Stimulated activated naive CD8-positive, alpha-beta T cell treated with anti-CD3 and anti-CD28 coated beads, Interleukin-15, amount 100 ng/mL, for 72 hours (primary cell): ENCODE measurements at places on chromosomes 4 and X.

- no peak for DNase-seq
Measured at GRCh38 chr4:8575457-8575856, 4.7 kb upstream of the GPR78 start.

DNA sequence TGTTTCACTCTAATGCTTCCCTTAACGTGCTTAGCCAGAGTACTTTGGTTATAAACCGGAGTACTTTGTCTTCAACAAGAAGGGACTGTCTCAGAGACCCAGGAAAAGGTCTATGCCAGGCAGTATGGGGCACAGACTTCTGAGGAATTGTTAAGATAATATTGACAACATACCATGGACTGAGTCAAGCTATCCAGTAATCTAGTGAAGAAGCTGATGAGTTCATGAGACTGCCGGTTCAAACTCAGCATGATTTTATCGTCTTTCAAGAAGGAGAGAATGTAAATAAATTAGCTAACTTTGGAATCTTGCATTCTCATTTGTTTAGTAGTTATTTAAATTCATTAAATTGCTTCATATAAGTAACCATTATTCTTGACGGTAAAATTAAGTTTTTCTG lies 546.1 kb downstream of the PPP4R3C start:
- DNase-seq: no peak

- no peak for DNase-seq
Measured at GRCh38 chr4:70954032-70954431, 39.4 kb upstream of the DCK start.

GRCh38 chr4:17556498-17556897 lies 20.5 kb upstream of the LAP3 start:
- DNase-seq: no peak

DNA sequence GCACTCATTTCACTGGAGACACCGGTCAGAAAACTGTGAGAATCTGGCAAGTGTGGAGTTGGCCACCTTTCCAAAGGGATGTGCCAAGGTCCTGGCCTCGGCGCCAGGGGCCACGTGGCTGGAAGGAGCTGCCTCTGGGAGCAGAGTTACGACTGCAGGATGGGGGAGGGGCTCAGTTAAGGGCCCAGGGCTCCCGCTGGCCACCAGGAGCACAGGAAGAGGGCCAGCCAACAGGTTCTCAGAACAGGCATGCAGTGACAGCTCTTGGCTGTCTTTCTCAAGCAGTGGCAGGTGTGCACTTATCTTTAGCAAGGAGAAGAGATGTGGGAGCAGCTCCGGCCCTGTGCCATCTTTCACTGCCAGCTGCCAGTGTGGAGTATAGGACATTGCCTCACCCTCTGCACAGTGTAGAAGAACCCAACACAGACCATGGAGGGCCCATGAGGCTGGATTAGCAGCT lies 115.9 kb upstream of the RBPJ start:
- DNase-seq: no peak

GRCh38 chrX:18707426-18708049 lies at the start of gene PPEF1:
Gene PPEF1 (plus strand): TSS chrX:18707645. CDS start chrX:18707781, 136 bp downstream.
- DNase-seq: no peak

- DNase-seq: no peak
Measured at GRCh38 chrX:72060196-72060920, 71.4 kb downstream of the RTL5 start.

DNA sequence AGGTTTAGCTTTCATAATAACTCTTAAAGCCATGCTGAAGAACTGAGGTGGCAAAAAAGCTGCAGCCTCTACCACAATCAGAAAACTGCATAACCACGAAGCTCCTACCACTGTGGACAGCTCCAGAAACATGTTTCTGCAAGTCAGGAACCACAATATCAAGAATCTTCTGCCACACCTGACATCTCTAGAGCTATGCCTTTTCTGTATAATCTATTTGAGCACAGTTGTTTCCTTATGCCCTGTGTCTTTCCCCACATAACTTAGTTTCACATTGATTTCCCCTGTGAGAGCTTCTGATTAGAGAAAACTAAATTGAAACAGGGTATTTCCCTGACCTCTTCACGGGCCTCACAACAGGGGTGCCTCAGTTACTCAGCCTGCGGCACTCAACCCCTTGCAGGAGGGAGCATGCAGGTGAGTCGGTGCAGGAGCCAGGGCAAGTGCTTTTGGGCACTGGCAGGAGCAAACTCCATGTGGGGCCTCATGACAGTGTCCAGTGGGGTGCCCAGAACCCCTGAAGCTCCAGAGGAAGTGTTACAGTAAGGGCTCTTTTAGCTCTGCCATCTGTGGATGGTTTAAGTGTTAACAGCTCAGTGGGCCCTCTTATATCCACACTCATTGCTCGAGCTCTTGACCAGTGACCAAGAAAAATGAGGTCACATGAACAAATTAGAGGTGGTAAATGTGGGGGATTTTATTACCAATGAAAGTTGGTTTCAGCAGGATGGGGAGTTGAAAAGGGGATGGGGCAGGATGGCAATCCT lies 132.8 kb upstream of the BMP3 start:
- peak; percentile 13 for DNase-seq

DNA sequence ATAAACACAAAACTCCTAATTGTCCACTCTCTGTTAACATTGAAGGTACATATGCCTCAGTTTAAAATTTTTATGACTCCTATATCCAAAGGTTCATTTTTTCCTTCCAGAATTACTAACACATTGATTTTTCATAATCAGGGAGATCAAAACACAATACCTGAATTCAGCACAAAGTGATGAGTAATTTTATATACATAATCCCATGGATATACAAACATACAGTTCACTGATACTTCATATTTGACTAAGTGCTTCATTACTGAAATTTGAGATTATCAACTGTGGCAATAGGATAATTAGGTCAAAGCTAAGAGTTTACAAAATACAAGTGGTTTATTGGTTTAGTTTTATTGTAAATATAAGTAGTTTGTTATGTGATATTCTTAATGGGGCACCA lies 176.2 kb upstream of the PRPS2 start:
- no peak for DNase-seq

DNA sequence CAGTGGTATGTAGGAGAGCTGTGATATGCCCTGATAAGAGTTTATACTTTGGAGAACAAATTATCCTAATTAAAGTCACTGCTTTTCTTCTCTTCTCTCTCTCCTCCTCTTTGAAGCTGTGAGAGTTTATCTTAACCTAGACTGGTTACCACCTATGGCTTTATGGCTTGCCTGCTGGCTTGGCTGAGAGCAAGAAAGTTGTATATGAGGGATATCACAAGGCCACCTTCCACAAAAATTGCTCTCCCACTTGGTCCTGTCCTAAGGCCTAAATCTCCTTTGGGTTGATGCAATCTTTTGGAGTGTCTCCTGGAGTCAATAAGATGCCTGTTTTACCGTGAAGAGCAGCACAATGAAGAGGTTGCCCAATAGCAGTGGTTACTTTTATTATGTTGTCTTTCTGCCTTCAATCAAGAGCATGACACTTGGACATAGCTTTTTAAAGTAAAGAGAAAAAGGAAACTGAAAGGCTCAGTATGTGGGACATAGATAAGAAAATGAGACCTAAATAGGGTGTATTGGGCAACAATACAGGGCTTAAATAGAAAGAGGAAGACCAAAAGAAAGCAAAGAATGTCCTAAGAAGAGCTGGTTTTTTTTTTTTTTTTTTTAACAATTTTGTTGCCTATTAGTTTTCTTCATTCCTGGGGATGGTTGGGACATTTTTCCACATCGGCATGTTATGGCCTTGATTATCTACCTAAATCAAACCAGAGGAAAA lies 9.2 kb downstream of the GUCY1A1 start:
- DNase-seq: no peak

DNA sequence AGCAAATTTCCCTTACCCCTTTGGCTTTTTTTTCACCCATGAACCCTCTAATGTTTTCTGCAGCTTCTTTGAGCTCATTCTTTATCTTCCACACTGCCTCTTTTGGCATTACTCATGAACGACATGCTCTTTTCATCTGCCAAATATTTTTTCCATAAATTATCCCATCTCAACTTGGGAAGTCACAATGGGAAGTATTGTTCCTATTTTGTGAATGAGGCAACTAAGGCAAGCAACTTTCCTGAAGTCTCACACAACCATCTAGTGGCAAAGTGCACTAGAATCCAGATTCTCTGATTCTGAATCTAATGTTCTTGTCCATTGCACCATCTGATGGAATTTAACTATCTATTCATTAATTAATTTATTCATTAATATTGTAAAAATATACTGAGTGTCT lies 625 bp downstream of the RTL9 start:
- DNase-seq: no peak

DNA sequence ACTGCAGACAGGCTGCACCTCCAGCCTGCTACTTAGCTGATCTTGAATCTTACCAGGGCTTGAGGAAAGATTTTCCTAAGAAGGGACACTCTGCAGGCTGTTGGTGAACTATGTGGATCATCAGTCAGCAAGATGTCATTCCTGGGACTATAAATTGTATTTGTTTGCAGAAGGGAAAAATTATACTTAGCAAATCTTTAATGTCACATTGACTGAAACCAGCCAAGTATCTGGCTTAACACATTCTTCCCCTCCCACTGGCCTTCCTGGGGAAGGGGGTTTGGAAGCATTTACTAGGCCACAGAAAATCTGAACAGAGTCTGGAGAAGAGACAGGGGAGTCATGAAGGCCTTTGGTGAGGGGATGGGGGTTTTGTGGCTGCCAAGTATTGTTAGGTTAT lies 156.7 kb upstream of the EOLA2 start:
- no peak for DNase-seq

DNA sequence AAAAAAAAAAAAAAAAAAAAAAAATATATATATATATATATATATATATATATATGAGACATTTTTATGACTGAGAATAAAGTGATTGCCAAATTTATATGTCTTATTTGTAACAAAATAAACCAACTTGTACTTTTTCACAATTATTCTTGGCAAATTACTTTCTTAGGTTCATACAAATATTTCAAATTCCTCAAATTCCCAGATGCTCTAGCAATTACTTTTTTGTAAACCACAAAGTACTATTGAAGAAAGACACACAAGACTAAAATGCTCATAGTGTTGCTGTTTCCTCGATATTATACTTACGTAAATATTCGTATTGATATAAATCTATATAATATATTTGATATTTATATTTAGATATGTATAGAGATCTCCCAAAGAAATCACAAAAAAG lies 390.0 kb downstream of the FAT4 start:
- no peak for DNase-seq

DNA sequence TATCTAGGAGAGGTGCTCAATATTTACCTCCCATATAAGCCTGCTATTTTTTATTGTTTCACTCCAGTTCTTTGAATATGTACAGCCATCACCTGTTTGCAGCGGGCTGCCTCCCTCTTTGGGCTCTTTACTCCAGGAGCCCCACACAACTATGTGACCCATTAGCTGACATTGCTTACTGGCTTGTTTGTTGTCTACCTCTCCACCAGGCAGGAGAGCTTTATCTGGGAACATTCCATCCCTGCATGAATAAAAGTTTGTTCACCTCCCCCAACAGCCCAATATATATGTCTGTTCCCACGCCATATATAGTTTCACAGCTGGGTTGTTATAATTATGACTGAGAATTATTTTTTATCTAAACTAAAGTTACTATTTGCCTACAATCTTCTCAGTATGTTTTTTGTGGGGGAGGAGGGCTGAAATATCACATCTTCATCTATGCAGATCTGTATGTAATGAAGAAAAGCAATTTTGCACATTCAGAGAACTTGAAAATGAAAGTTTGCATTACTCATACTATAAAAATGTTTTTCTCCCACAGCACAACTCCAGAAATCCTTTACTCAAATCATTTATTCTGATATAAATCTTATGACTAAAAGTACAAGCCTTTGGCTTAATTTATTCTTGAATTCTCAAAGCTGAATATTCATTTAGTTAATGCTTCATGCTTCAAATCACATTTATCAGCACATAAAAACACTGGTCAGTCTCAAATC lies 61.2 kb upstream of the DAPP1 start:
- DNase-seq: no peak

- DNase-seq: no peak
Measured at GRCh38 chr4:58807843-58808615, 1697.8 kb upstream of the IGFBP7 start.

- DNase-seq: no peak
Measured at GRCh38 chr4:180203349-180203748, 2039.9 kb upstream of the TENM3 start.

DNA sequence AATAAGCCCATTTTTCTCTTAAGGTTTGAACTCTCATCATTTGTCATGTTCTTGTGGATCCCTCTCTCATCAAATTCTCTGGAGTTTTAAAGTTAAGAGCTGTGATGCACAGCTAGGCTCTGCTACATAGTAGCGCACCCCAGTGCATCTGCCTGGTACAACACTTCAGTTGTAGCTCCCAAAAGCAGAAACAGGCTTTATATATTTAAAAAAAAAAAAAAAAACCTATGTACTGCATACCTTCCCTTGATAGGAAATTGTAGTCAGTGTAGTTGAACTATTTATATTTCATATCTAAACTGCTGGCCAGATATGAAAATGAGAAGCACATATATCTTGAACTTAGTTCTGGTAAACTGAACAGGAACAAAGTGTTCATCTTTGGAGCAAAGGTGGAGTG lies 131.4 kb downstream of the KLHL13 start:
- DNase-seq: no peak

DNA sequence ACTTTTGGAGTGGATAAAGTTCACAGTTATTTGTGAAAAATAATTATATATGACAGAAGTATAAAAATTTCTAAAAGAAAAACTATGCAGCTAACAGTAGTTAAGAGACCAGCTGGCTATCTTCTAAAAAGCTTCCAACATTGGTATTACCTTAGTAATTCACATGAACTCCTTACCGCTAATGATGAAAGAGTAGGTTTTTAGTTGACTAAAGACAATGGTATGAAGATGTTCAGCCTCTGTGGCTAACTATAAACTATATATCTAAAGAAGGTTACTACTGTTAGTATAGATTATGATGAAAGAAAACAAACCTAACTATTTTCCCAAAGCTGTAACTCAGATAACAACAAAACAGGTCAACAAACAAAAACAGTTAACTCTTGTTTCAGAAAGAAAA lies 10.4 kb downstream of the CCNI start:
- no peak for DNase-seq

- no peak for DNase-seq
Measured at GRCh38 chrX:32139476-32139875, 1067.6 kb upstream of the FTHL17 start.

- no peak for DNase-seq
Measured at GRCh38 chr4:90419124-90419711, 292.0 kb downstream of the CCSER1 start.

DNA sequence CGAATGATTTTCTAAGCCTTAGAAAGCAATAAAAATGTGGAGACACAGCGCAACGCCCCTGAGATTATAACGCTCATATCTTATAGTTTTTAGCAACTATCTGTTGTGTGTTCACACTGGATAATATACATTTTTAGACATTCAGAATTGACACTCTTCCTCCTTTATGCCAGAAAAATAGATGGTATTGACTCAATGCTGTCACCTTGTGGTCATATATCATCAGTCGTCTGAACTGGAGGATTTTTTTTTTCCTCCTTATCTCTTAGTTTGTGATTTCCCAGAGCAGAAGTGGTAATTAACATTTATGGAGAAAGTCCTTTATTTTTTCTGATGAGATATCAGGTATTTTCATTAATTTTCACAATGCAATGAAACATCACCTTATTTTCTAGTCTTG lies 759.6 kb downstream of the RAB28 start:
- DNase-seq: no peak
